ENCODE measurements at places on chromosomes 16 and 17.

GRCh38 chr17:78583091-78583490 is 5.9 kb upstream of the DNAH17 start:
- DNase-seq: no peak
- H3K4me3 ChIP-seq: no peak overlapping the region
- no peaks in the 10 kb centered on the region for H3K36me3 ChIP-seq

DNA sequence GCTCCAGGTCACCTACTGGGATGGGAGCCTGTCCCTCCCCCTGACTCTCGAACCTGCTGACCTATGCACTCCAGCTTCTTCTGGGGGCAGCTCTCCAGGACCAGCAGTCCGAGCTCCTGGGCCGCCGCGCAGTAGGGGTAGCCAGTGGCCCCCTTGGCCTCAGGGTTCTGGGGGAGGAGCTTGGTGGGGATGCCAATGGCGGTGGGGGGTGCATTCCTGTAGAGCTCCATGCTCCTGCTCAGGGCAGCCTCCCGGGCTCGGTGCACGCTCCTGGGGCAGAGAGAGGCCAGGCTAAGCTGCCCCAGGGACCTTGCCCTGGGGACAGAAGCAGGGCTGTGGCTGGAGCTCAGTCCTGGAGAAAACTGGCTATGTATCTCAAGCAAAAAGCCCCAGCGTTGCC is 7.7 kb upstream of the SPATA2L start:
- no peak overlapping the region for H3K27ac ChIP-seq
- H3K4me3 ChIP-seq: no peak overlapping the region
- H3K27me3 ChIP-seq: no peaks in the 10 kb centered on the region
- peaks cover 11% of the 10 kb centered on the region for H3K4me1 ChIP-seq

DNA sequence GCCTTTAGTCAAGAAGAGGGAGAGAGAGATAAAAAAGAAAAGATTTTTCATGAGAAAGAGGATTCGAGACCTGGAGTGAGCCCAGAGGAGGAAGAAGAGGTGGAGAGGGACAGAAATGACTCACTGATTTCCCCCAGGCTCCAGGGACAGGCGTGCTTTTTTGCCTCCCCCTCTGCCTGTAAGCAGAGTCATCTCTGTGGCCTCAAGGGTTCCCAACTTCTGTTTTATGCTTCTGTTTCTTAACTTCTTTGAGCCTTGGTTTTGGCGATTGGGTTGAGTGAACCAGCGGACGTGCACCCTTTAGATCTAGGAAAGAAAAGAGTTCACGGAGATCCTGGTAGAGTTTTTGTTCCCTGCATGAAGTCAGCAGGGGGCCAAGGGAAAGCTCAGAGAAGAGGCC is 147.9 kb upstream of the NOL11 start:
- DNase-seq: no peak
- no peak overlapping the region for H3K27ac ChIP-seq
- no peaks in the 10 kb centered on the region for H3K27me3 ChIP-seq
- peaks cover 29% of the 10 kb centered on the region for H3K4me1 ChIP-seq
- H3K4me3 ChIP-seq: no peak overlapping the region

GRCh38 chr17:4721203-4722135 is 9.8 kb upstream of the MED11 start:
- H3K4me1 ChIP-seq: peaks cover 3% of the 10 kb centered on the region
- H3K36me3 ChIP-seq: peaks cover 26% of the 10 kb centered on the region
- no peak overlapping the region for H3K4me3 ChIP-seq
- H3K27me3 ChIP-seq: no peaks in the 10 kb centered on the region
- DNase-seq: no peak
- H3K27ac ChIP-seq: peak overlapping the region; percentile 54

- peak within 1 kb of the TSS; percentile 26 for H3K4me3 ChIP-seq
- no peak within 1 kb of the TSS for H3K27ac ChIP-seq
- DNase-seq: no peak
- H3K36me3 ChIP-seq: no peaks in the 10 kb centered on the region
- no peaks in the 10 kb centered on the region for H3K4me1 ChIP-seq
- peaks cover 32% of the 10 kb centered on the region for H3K27me3 ChIP-seq
These were observed at the start of gene ADAM11 for GRCh38 chr17:44758414-44759085. TSS of gene ADAM11 (plus strand) at chr17:44758988. CDS start at chr17:44759200, 212 bp downstream.

DNA sequence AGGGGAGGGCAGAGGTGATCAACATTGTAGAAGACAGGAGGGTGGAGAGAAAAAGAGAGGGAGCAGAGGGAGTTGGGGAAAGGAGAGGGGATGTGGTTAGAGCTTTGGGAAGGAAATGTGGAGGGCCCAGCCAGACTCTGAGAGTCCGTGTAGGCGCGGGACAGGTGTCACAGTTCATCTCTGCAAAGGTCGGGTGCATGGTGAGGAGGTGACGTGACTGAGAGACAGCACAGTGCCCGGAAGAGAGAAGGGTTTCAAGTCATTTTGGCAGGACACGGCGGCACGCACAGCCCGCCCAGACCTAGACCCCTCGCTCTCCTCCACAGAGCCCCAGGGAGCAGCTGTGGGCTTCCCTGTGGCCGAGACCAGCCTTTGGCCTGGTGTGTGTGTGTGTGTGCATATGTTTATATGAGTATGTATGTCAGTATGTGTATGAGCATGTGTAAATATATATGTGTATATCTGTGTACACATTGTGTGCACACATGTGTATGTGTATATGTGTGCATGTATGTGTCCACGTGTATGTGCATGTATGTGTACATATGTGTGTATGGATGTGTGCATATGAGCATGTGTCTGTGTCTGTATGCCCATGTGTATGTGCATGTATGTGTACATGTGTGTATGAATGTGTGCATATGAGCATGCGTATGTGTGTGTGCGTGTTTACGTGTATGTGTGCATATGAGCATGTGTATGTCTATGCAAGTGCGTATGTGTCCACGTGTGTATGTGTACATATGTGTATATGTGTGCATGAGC is 104.6 kb downstream of the SEC14L1 start:
- no peaks in the 10 kb centered on the region for H3K36me3 ChIP-seq
- no peak for DNase-seq
- no peak overlapping the region for H3K4me3 ChIP-seq
- H3K4me1 ChIP-seq: peaks cover 7% of the 10 kb centered on the region
- no peak overlapping the region for H3K27ac ChIP-seq

GRCh38 chr16:68372806-68373205 is 62.0 kb downstream of the PRMT7 start:
- H3K27ac ChIP-seq: no peak overlapping the region
- H3K4me1 ChIP-seq: peaks cover 30% of the 10 kb centered on the region
- H3K4me3 ChIP-seq: no peak overlapping the region
- H3K36me3 ChIP-seq: no peaks in the 10 kb centered on the region
- peaks cover 17% of the 10 kb centered on the region for H3K27me3 ChIP-seq

- H3K27ac ChIP-seq: peak overlapping the region; percentile 78
- DNase-seq: peak; percentile 70
- peak overlapping the region; percentile 46 for H3K4me3 ChIP-seq
- peaks cover 20% of the 10 kb centered on the region for H3K36me3 ChIP-seq
These were observed 11.7 kb downstream of the CCDC57 start for GRCh38 chr17:82200743-82201497.

DNA sequence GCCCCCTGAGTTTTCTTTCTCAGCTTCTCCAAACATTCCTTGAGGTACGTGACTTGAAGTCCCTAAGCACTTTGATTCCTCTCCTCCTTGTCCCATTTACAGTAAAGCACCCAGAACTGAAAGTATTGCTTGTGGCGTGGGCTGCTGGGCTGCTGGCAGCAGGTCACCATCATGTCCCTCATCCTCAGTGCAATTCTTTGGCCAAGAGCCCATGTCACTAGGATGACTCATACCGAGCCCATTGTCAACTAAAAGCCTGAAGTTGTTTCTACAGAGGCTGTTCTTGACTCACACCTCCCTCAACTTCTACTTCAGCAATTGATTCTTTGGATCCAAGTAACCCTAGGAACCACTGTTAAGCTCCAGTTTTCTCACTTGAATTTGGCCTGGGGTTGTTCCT is 54.3 kb downstream of the KPNA2 start:
- H3K27me3 ChIP-seq: no peaks in the 10 kb centered on the region
- no peaks in the 10 kb centered on the region for H3K36me3 ChIP-seq
- H3K4me1 ChIP-seq: peaks cover 40% of the 10 kb centered on the region

- H3K27ac ChIP-seq: no peak overlapping the region
- no peak overlapping the region for H3K4me3 ChIP-seq
- peaks cover 23% of the 10 kb centered on the region for H3K36me3 ChIP-seq
- H3K27me3 ChIP-seq: no peaks in the 10 kb centered on the region
- DNase-seq: no peak
- no peaks in the 10 kb centered on the region for H3K4me1 ChIP-seq
These were observed 34.2 kb downstream of the TXNDC11 start for GRCh38 chr16:11708421-11708820.

DNA sequence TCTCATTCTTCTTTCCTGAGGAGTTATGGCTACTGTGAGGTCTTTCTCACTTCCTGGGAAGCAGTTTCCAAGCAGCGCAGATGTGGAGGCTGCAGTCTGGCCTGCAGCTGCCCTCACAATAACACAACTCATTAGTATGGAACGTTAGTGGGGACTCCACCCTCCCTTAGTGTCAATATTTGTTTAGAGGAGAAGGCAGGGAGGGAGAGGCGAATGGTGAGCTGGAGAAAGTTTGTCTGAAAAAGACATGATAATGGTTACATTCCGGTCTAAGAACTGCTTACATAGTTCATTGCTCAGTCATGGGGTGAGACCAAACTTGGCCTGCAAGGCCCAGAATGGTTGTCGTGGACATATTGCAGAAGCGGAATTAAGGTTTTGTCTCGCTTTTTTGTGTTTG is 170.2 kb downstream of the HS3ST3B1 start:
- H3K4me1 ChIP-seq: no peaks in the 10 kb centered on the region
- H3K4me3 ChIP-seq: no peak overlapping the region
- H3K36me3 ChIP-seq: peaks cover 2% of the 10 kb centered on the region
- H3K27ac ChIP-seq: no peak overlapping the region
- no peaks in the 10 kb centered on the region for H3K27me3 ChIP-seq

- H3K4me1 ChIP-seq: peaks cover 82% of the 10 kb centered on the region
- H3K27me3 ChIP-seq: no peaks in the 10 kb centered on the region
- no peak overlapping the region for H3K27ac ChIP-seq
- no peak overlapping the region for H3K4me3 ChIP-seq
- H3K36me3 ChIP-seq: peaks cover 2% of the 10 kb centered on the region
These were observed 6.8 kb downstream of the TNRC6C start for GRCh38 chr17:77965352-77965751.

- peaks cover 14% of the 10 kb centered on the region for H3K27me3 ChIP-seq
- DNase-seq: peak; percentile 16
- no peaks in the 10 kb centered on the region for H3K36me3 ChIP-seq
These were observed 8.4 kb upstream of the CLDN9 start for GRCh38 chr16:3004319-3004718.

- DNase-seq: no peak
- H3K4me3 ChIP-seq: no peak overlapping the region
- no peaks in the 10 kb centered on the region for H3K36me3 ChIP-seq
- peaks cover 12% of the 10 kb centered on the region for H3K27me3 ChIP-seq
These were observed 124.4 kb downstream of the CCDC144A start for GRCh38 chr17:16814439-16814838.

DNA sequence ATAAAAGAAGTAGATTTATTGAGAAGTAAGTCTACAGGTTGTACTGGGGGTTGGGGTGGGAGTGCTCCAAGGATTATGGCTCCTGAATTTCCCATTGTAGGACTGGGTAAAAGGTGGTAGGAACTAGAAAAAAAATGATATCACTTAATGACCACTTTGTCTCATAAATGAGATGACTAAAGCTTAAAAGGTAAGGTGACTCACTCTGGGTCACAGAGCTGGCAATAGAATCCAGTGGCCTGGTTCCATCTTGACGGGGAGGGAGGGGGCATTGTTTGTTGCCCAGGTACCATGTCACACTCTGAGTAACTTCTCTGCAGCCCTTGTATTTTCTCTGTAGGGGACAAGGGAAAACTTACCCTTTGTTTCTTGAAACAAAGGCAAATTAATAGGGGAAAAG is 126.1 kb downstream of the PITPNC1 start:
- H3K27me3 ChIP-seq: no peaks in the 10 kb centered on the region
- DNase-seq: no peak
- H3K27ac ChIP-seq: no peak overlapping the region
- peaks cover 11% of the 10 kb centered on the region for H3K36me3 ChIP-seq
- H3K4me1 ChIP-seq: peaks cover 69% of the 10 kb centered on the region

- no peak for DNase-seq
- H3K4me1 ChIP-seq: peaks cover 13% of the 10 kb centered on the region
- H3K27ac ChIP-seq: no peak overlapping the region
- H3K27me3 ChIP-seq: peaks cover 79% of the 10 kb centered on the region
- no peaks in the 10 kb centered on the region for H3K36me3 ChIP-seq
These were observed 5.0 kb upstream of the HOXB9 start for GRCh38 chr17:48630925-48631692.

DNA sequence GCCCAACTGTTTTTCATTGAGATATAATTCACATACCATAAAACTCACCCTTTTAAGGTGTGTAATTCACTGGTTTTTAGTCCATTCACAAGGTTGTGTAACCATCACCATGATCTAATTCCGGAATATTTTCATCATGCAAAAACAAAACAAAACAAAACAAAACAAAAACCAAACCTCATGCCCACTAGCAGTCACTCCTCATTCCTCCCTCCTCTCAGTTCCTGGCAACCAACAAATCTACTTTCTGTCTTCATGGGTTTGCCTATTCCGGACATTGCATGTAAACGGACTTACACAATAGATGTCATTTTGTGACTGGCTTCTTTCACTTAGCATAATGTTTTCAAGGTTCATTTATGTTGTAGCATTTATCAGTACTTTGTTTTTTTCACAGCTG is 4.5 kb upstream of the NOD2 start:
- H3K36me3 ChIP-seq: no peaks in the 10 kb centered on the region
- no peak overlapping the region for H3K4me3 ChIP-seq
- peaks cover 1% of the 10 kb centered on the region for H3K27me3 ChIP-seq
- no peak overlapping the region for H3K27ac ChIP-seq
- no peak for DNase-seq

DNA sequence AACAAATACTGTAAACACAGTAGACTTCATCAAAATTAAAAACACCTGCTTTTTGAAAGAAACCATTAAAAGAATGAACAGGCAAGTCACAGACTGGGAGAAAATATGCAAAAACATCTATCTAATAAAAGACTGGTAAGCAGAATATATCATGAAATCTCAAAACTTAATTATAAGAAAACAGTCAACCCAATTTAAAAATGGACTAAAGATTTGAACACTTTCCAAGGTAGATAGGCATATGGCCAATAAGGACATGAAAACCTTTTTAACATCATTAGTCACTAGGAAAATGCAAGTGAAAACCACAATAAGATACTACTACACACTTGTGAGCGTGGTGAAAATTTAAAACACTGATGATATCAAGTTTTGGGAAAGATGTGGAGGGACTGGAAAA is 218.7 kb downstream of the CEP112 start:
- no peak for DNase-seq
- H3K27me3 ChIP-seq: no peaks in the 10 kb centered on the region
- no peak overlapping the region for H3K4me3 ChIP-seq
- H3K4me1 ChIP-seq: no peaks in the 10 kb centered on the region
- H3K27ac ChIP-seq: no peak overlapping the region

GRCh38 chr16:89863741-89864526 is 9.5 kb upstream of the TCF25 start:
- H3K4me3 ChIP-seq: peak overlapping the region; percentile 52
- H3K27me3 ChIP-seq: no peaks in the 10 kb centered on the region
- H3K4me1 ChIP-seq: peaks cover 28% of the 10 kb centered on the region
- DNase-seq: peak; percentile 36
- peaks cover 3% of the 10 kb centered on the region for H3K36me3 ChIP-seq
- H3K27ac ChIP-seq: peak overlapping the region; percentile 85

GRCh38 chr16:1338119-1338730 is 4.8 kb downstream of the BAIAP3 start:
- H3K4me1 ChIP-seq: peaks cover 14% of the 10 kb centered on the region
- H3K27ac ChIP-seq: no peak overlapping the region
- peaks cover 9% of the 10 kb centered on the region for H3K27me3 ChIP-seq
- no peaks in the 10 kb centered on the region for H3K36me3 ChIP-seq
- no peak overlapping the region for H3K4me3 ChIP-seq
- peak; percentile 48 for DNase-seq
